ENCODE measurements at places on chromosomes 2 and 18. TPM values are rescaled to one million over a fixed set of nuclear protein-coding genes. Genes with fewer than 3 reads are reported as not detected.

GRCh38 chr2:111236025-111236424 lies 115.3 kb downstream of the BCL2L11 start:
- no peak for DNase-seq

GRCh38 chr2:145715601-145716000 lies 1195.7 kb upstream of the ZEB2 start:
- DNase-seq, result no peak

GRCh38 chr2:70785137-70785911 lies 5.1 kb downstream of the FIGLA start:
- peak; percentile 29 for DNase-seq

- DNase-seq, result no peak
Measured at GRCh38 chr2:181372646-181373040, 84.5 kb upstream of the ITGA4 start.

GRCh38 chr2:53786705-53787613 lies at the start of the genes ASB3 and ERLEC1:
Gene ASB3 (minus strand): TSS chr2:53786953. CDS start chr2:53765572, 21,381 bp downstream.
Gene ERLEC1 (plus strand): TSS chr2:53787044. CDS start chr2:53787211, 167 bp downstream.
- peak; percentile 80 for DNase-seq

DNA sequence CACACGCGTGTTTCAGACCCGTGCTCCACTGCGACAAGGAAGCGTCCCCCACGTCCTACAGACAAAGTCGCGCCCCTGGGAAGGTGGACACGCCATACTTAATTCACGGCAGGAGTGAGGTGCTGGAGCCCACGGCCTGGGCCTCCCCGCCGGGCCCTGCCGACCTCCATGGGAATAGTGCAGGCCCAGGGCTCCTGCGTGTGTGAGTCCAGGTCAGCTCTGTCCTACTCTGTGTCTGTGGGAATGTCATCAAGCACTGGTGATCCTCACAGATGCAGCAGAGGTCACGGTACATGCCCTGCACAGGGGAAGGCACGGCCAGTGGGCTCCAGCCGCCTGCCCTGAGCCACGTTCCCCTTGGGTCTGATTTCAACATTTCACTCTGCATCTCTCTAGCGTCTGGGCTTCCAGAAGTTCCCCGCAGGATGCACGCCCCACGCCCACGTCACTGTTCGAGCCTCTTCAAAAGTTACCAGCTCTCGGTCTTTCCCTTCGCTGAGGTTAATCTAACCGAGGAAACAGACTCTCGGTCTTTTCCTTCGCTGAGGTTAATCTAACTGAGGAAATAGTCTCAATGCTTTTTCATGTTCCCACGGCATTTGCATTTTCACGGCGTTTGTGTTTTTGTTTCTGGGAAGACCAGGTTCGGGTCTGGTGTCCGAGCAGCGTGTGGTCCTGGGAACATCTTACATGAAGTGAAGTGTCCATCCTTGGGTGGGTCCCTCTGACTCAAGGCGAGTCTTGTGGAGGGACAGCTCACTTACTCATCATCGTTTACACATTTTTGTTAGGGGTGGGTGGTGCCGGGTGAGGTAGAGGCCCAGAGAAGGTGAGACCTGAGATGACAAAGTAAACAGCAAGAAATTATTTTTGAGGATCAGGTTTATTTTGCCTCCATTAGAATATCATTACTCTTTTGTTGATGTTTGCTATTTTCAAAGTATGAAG lies 157.3 kb upstream of the ALKAL2 start:
- DNase-seq, result peak; percentile 14

DNA sequence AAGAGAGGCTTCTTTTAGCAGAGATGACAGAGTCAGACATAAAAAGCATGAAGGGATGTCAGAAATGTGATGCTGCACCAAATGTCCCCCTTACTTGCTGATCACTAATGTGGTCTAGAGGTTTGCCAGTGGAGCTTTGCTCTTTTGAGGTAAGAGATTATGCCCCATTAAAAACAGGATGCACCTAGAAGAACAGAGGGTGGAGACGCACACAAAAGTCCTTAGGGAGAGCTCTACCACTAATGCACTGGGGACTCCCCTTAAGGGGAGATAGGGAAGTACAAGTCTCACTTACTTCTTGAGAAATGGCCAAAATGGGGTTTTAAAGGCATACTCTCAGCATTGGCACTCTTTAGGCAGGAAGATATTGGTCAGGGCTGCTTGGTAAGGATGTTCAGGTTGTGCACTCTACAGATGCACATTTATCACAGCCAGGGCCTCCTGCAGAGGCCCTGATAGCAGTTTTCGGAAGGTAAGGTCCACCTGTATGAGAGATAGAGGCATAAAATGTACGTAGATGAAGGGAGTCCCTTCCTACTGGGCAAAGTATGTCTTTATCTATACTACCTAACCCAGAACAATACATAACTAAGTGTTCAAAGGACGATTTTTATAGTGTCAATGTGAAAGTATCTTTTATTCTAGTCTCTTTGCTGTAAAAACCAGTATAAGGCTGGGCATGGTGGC lies 17.0 kb upstream of the SCYGR1 start:
- DNase-seq, result no peak

DNA sequence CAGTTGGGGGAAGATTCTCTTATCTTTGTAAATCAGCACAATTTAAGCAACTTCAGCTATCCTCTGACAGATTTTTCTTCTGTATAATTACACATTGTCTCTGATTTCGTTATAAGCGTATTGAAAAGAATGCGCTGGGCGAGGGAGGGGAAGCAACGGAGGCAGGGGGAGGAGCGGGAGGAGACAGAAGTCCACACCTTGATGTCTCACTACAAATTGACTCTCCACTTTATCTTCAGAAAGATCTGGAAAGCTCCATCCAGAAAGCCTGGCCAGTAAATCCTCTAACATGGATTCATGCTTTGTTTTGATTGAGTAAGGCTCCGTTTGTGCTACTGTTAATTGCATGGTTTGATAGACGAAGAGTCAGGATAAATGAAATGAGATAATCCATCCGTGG lies 76.6 kb downstream of the SMIM21 start:
- no peak for DNase-seq

- DNase-seq, result no peak
Measured at GRCh38 chr18:55585065-55585919, 2.7 kb downstream of the TCF4 start.

GRCh38 chr2:72291059-72291458 lies 143.4 kb upstream of the CYP26B1 start:
- DNase-seq, result no peak

DNA sequence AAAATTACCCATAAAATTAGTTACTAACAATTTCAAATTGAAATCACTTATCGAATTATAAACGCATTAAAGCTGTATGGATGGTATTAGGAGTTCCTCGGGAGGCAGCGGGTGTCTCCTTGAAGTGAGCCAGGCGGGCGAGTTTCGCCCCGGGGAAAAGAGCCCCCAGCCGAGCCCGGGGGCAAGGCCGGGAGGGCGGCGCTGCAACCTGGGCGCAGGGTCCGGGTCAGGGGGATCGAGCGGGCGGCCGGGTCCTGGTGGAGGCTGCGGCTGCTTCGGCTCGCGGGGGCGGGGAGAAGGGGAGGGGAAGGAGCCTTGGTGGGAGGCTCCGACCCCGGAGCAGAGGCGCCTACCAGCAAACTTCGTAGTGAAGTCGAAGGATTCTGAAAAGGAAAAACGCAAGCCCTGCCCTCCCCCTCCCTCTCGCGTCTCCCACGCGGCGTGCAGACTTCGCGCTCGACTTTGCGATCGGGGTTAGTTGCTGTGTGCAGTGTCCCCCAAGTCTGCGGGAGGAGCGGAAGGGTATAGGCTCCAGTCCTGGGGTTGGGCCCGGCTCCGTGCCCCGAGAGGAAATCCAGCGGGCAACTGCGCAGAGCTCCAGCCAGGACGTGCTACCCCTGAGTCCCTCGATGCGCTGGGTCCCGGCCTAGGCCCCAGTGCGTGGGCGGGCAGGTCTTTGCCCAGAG lies 140.8 kb downstream of the MEIS1 start:
- DNase-seq, result no peak

DNA sequence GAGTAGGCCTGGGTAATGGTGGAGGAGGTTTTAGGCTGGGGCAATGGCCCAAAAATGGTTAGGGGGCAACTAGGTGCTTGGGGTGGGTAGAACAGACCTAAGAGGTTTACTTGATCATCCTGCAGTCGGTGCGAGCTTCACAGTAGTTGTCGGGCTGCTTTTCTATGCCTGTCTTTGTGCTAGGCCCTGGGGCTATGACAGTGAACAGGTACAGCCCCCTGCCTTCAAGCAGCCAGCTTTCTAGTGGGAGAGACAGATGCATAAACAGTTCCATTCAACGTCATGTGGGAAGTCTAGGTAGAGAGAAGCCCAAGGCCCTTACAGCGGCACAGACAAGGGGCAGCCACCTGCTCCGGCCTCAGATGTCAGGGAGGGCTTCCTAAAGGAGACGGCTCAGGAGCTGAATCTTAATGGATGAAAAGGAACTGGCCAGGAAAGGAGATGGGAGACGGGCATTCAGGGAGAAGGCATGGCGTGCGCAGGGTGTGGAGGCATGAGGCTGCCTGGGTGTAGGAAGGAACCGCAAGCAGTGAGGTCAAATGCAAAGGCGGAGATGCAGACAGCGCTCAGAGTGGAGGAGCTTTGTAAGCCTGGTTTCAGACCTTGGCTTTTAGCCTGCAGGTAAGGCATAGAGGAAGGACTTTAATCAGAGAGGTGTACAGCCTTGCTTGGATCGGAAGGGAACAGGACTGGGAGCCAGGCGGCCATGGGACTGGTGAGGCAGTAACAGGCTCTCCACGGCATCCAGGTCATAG lies 6.0 kb downstream of the CTIF start:
- no peak for DNase-seq

DNA sequence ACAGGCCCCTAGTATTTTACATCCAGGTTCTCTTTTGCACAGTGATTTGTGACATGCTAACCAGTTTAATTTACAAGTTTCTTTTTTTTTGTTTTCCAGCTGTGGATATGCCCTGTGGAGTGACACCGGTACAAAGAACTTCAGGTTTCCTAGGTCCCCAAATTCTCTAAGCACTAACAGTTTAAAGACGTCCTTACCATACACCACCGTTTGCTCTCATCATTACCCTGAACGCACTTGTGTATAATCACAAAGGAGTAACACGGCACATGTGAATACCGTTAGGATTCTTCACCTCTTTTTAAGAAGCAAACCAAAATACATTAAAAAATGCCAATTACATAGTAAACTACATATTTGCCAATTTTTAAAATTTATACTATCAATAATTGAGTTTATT lies 853 bp downstream of the LANCL1 start:
- DNase-seq, result no peak

- no peak for DNase-seq
Measured at GRCh38 chr2:99842451-99842850, 299.9 kb downstream of the AFF3 start.

NEU4 gene
- not detected for total RNA-seq

HOXD13 gene
- total RNA-seq, result not detected

VWA3B gene
- total RNA-seq, result not detected

KLHL41 gene
- total RNA-seq, result not detected

PXDN gene
- 1.2 TPM for total RNA-seq
